ENCODE measurements at places on chromosomes 1 and 21.

GRCh38 chr21:38221594-38221993 is 35.2 kb upstream of the KCNJ15 start:
- no peak for DNase-seq

DNA sequence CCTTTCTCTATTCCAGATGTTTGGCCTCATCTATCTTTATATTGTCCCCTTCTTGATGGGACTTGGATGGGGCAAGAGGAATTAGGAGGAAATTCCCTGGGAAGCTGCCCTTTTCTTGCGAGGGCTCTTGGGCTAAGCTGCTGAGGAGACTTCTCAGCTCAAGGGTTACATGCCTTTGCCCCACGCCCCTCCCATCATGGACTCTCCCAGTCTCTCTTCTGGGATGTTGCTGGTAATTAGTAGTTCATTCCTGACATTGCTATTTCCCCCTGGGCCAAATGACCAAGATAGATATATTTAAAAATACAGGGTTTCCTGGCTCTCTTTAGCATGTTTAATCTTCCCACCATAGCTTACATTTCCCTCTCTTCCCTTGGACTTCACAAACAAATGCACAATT is 90.6 kb upstream of the RALGPS2 start:
- DNase-seq = no peak

DNA sequence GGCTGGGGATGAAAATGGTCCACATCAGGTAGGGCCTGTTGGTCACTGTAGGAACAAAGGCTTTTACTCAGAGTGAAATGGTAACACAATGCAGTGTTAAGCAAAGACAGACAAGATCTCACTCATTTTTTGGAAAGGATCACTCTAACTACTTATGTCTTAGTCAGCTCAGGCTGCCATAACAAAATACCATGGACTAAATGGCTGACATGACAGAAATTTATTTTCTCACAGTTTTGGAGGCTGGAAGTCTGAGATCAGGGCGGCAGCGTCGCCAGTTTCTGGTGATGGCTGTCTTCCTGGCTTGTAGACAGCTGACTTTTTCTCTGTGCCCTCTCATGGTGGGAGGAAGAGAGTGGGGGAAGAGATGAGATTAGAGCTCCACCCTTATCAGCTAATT is 10.2 kb upstream of the MAGI3 start:
- DNase-seq = no peak

GRCh38 chr1:5481889-5482288 is 510.3 kb downstream of the NPHP4 start:
- DNase-seq = no peak

- DNase-seq = no peak
These were observed 94.5 kb downstream of the PTPRU start for GRCh38 chr1:29330856-29331255.

GRCh38 chr1:13819642-13820041 is 119.7 kb downstream of the PRDM2 start:
- DNase-seq = no peak

- DNase-seq = no peak
These were observed 3.7 kb downstream of the OPRD1 start for GRCh38 chr1:28815533-28816185.

DNA sequence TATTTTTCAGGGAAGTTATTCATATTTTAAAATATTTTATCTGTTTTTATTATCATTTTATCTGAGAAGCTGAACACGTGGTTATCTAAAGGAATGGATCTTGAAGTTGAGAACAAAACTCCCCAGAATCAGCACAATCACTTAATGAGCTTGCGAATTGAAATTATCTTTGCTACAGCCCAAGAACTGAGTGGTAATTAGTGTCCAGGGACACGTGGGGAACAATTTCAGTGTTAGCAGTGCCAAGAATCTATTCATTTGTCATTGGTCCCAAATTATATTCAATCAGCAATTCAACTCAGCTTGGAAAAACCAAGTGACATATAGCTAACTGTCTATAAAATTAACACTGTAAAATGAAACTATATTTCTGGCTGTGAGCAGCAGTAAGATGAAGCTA is 197.6 kb upstream of the UBE2U start:
- DNase-seq = no peak

DNA sequence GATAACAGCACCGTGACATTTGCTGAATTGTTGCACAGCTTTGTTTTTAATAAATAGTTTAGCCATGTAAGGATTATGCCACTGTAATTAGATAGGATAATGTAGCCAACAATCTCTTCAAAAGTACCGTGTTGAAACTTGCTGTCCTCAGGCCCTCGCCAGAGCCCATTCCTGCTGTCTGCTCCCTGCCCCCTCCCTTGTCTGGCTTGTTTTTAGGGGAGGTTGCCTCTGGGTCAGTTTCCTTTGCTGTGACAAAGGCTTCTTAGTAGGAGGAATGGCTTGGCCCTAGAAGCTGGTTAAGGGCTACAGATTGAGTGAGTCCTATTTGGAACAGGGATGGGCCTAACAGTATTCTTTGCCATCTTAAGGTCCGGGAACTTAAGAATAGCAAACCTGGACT is 107.9 kb downstream of the LMO4 start:
- DNase-seq = no peak

GRCh38 chr1:26696654-26697430 is 1.0 kb downstream of the ARID1A start:
- DNase-seq = no peak

- DNase-seq = no peak
These were observed 265.9 kb downstream of the PRDM2 start for GRCh38 chr1:13965770-13966398.

- peak; percentile 15 for DNase-seq
These were observed 35.4 kb upstream of the LRRC8B start for GRCh38 chr1:89489047-89489729.

GRCh38 chr1:232627645-232628334 is 2.1 kb downstream of the SIPA1L2 start:
- DNase-seq = peak; percentile 15

- DNase-seq = no peak
These were observed 33.2 kb downstream of the ATP8B2 start for GRCh38 chr1:154358519-154358918.
